Posterior vena cava (tissue), 2 donors: ENCODE measurements at places on chromosomes 4 and X. TPM values are rescaled to one million over a fixed set of nuclear protein-coding genes. Genes with fewer than 3 reads are reported as not detected.

GRCh38 chr4:68180849-68181526 is 51.3 kb upstream of the TMPRSS11F start:
- no peak for DNase-seq

DNA sequence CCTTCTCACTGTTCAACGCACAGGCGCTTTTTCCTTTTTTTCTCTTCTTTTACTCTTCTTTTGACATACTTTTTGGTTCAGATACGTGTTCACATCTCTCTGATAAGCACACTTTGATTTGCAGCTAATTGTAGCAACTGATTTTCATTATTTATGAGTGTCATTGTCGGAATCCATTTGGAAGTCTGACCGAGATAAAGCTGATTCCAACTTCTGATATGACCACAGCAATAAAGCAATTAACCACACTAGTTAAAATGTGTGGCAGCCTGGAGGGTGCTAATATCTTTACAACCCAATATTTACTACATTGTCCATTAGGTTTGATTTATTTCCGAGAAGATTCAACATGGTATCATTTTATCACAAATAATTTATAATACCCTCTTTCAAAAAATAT is 101.8 kb downstream of the TENM3 start:
- DNase-seq: no peak

- no peak for DNase-seq
Observed at GRCh38 chrX:136585262-136585661, 53.2 kb downstream of the VGLL1 start.

GRCh38 chr4:120843849-120844527 is 78.5 kb downstream of the PRDM5 start:
- DNase-seq: no peak

DNA sequence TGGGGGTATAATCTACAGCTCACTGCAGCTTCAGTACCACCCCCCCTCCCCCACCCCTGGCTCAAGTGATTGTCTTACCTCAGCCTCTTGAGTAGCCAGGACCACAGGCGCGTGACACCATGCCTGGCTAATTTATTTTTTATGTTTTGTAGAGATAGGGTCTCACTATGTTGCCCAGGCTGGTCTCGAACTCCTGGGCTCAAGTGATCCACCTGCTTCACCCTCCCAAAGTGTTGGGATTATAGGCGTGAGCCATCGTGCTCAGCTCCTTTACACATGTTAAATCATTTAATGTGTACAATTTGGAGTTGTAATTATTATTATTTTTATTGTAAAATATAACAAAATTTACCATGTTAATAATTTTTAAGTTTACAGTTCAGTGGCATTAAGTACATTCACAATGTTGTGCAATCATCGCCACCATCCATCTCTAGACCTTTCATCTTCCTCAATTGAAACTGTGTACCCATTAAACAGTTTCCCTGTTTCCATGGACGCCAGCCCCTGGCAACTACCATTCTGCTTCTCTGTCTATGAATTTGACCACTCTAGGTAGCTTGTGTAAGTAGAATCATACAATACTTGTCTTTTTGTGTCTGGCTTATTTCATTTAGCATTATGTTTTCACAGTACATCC is 6.1 kb downstream of the SLAIN2 start:
- no peak for DNase-seq

DNA sequence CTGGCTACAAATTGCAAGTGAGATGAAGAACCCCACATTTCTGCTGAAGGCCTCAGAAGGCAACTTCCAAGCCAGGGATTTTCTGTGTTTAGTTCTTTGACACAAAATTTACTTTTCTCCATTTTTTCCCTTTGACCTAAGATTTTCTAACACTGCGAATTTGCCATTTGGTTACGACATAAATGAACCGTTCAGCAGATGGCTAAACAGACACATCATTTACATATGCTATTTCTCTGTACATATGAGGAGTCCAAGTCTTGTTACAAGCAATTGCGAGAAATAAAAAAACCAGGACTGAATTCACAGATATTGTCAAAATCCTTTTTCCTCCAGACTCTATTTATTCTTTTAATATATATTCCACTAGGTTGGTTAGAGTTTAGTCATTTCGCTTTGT is 978.6 kb downstream of the NLGN4X start:
- DNase-seq: no peak

- no peak for DNase-seq
Observed at GRCh38 chr4:175891851-175892250, 79.8 kb upstream of the GPM6A start.

Gene EXOC1L
- not detected for total RNA-seq

Gene ANXA3
- total RNA-seq: 20.0 TPM

Gene SAGE1
- total RNA-seq: not detected
